Right kidney (tissue), 9 donors: ENCODE measurements at places on chromosomes 5 and 9.

- no peak for DNase-seq
Observed at GRCh38 chr9:113953531-113953930, 77.4 kb downstream of the ZNF618 start.

- no peak for DNase-seq
Observed at GRCh38 chr9:109632817-109633216, 134.7 kb upstream of the PTPN3 start.

DNA sequence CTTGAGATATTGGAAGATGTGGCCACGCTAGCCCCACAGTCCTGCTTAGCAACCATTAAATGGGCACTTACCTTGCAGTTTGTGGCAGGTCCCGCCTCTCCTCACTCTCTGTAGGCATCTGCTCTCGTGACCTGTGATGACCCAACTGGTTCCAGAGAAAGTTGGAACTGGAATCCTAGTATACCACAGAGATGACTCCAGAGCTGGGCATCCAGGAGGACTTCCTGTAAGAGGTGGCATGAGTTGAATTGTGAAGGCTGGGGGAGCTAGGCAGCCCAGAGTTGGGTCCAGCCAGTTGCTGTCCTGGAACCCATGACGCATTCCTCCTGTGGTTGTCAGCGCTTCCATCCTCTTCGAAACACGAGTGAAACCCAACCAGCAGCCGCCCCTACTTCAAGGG, 1.6 kb upstream of the ADAMTS2 start:
- DNase-seq, result no peak

- DNase-seq, result no peak
Observed at GRCh38 chr5:159459132-159459627, 128.9 kb upstream of the IL12B start.

DNA sequence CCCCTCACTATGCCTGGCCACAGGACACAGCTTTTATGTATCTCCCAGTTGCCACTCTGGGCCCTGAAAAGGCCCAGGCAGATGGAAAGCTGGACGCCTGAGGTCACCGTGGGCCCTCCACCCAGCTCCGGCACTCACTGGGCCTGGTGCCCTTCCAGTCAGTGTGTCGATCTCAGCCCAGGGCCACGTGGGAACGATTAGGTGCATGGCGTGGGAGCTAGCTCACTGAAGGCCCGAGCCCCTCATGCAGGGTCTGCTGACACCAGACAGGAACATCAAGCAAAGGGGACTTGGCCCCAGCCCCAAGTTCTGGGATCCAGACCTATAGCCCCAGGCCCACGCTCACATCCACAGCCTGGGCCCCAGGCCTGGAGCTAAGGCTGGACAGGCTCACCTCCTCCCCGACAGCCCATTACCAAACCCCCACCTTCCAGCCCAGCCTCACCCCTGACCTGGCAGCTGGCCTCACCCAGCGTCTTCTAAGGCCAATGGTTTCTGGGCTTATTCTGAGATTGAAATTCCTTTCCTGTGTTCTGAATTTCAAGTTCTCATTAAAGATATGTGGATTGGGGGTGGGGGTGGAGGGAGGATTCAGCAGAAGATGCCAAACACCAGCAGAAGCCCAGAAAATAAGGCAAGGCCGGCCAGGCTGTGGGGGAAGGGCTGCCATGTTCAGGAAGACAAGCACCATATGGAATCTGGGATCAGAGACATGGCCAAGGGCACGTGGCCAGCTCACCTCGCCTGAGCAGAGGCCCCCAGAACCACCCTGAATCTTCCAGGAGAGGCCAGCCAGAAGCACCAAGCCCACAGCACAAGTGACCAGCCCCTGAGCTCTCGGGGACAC, 74.5 kb downstream of the ADAMTS2 start:
- no peak for DNase-seq

GRCh38 chr5:176180781-176181180, 57.4 kb upstream of the SIMC1 start:
- peak; percentile 26 for DNase-seq

GRCh38 chr5:73823508-73823925, 197.5 kb downstream of the ARHGEF28 start:
- no peak for DNase-seq

GRCh38 chr9:37964740-37965081, 60.8 kb upstream of the SLC25A51 start:
- DNase-seq, result no peak
